Right lung (tissue), 10 donors: ENCODE measurements at places on chromosomes 13 and 19. TPM values are rescaled to one million over a fixed set of nuclear protein-coding genes. Genes with fewer than 3 reads are reported as not detected.

PRR36 gene
- polyA plus RNA-seq: 7.7 TPM

NLRP13 gene
- polyA plus RNA-seq: not detected

ARL11 gene
- polyA plus RNA-seq: 0.86 TPM

CEACAM20 gene
- polyA plus RNA-seq: not detected

ADGRE3 gene
- polyA plus RNA-seq: 0.14 TPM

TSPAN16 gene
- polyA plus RNA-seq: not detected

LRRC63 gene
- 0.37 TPM for polyA plus RNA-seq

DNA sequence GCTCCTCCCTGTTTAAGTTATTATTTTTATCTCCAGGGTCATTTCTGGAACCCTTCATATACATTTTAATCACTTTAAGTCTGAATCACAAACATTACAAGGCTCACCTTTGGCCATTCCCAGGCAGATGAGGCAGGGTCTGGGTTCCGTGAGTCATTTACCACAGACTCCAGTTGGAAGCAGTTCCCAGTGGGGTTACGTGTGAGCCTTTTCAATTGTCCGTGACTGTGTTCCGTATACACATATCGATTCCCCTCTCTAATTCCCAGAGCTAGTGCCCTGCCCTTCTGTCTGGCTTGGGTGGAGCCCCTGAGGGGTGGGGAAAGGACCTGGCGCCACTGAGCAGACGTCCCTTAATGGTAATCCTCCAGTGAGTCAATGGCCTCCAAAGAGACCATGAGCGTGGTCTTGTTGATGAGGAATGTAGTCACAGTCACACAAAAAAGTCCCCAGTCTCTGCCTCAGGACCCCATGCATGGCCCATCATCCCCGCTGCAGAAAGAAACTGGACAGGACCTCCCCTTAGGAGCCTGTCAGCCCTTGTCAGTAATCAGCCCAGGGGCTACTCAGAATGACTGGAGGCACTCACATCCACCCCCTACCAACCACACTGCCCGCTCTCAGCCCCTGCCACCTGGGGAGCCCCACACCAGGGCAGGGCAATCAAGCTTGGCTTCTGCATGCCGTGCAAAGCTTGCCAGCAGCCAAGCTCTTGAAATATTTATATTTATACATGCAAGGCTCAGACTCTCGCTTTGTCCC lies 144.4 kb downstream of the ZIC5 start:
- no peak for DNase-seq

GRCh38 chr19:48290771-48291488 lies 21.0 kb downstream of the ZNF114 start:
- DNase-seq: peak; percentile 88

- DNase-seq: no peak
Measured at GRCh38 chr13:67351114-67351513, 121.0 kb upstream of the PCDH9 start.

DNA sequence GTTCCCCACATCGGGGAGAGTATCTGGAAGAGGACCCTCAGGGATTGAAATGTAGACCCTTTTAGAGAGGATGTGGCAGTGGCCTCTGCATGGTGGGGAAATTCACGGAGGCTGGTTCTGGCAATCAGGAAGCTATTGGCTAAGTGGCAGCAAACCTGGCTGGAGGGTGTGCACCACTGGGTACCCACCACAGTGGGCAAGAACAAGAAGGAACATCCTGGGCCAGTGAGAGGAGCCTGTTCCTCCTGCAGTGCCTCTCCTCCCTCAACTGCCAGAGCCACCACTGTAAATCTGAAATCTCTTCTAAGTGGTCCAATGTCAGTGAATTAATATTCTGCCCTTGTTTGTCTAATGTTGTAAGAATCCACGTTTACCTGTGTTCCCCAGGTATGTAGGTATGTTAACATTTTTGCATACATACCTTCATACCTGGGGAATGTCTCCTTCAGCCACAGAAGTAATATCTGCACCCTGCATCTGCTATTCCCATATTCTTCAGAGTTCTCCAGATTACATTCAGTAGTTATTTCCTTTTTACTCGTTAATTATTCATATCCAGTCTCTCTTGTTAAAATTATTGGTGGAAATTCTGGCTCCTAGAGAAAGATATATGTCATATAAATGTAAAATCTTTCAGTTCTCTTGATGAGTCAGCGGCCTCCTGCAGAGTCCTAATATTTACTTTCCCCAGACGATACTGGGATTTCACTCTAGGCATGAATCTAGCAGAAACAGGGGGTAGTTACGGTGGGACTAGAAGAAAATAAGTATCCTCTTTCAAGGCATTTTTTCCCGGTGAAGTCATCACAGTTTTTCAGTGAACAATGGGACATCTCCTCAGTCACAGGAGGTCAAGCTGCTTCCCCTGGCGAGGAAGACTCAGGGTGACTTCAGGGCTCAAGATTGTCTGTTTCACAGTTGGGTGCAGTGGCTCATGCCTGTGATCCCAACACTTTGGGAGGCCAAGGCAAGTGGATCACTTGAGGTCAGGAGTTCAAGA lies 148.3 kb downstream of the MYO16 start:
- no peak for DNase-seq

DNA sequence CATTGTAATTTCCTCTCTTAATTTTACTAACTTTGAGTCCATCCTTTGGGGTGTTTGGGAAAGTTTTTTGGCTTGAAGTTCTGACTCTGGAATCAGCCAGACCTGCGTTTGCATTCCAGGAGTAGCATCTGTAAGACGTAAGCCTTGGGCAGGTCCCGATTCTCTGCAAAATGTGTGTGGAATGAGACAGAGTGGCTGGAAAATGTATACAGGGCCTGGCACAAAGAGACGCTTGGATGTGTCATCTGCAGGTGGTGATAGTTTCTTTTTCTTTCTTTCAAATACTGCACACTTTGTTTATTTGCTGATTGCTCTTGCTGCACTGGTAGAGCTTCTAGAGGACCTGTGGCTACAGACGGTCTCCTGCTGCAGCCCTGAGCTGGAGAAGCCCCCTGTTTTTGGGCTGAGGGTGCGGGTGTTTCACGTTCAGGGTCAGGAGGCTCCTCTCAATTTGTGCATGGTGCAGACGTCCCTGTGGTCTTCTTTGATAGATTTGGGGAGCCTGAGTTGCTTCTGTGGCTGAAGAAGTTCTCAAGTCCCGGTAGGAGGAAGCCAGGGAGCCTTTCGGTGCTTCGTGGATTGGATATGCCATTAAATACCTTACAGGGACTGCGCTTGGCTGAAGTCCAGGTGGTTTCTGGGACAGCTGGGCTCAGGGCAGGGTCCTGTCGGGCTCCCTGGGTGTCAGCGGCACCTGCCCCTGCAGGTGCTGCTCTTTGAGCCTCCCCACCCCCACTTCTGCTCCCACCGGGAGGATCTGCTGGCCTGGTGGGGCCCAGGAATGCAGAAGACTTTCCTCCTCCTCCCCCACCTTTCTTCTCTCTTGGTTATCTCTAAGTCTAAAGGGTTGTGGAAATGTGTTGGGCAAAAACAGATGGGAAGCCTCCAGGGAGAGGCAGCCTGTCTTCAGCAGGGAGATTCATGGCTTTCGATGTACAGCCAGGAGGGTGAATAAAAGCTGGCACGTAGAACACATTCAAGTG lies 44.0 kb upstream of the GAS6 start:
- DNase-seq: no peak

DNA sequence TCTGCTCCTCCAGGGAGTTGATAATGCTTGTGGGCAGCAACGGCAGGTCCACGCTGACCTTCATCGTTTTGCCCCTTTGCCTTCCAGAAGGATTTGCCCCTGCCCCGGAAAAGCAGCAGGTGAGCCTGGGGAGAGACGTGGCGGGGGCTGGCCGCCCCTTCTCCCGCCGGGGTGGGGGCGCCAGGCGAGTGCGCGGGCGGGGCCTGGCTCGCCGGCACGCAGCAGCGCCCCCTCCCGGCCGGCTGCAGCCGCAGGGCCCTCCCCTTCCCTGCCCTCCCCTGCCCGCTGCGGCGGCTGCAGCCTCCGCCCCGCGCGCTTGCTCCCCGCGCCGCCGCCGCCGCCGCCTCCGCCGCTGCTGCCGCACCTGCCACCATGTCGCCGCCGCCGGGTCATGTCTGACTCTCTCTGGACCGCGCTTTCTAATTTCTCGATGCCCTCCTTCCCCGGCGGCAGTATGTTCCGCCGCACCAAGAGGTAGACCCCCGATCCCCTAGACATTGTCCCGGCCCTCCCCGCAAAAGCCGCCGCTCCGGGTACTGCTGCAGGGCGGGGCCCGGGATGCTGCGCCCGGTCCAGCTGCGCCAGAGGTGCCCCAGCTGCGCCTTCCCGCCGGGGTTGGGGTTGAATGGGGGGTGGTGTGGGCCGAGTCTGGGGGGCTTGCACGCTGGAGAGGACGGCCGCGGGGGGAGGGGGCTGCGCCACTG lies at the start of gene MAST1:
TSS of gene MAST1 (plus strand) at position 334 of the 704 bp plus-strand sequence. CDS start at position 392, 58 bp downstream.
- no peak for DNase-seq

DNA sequence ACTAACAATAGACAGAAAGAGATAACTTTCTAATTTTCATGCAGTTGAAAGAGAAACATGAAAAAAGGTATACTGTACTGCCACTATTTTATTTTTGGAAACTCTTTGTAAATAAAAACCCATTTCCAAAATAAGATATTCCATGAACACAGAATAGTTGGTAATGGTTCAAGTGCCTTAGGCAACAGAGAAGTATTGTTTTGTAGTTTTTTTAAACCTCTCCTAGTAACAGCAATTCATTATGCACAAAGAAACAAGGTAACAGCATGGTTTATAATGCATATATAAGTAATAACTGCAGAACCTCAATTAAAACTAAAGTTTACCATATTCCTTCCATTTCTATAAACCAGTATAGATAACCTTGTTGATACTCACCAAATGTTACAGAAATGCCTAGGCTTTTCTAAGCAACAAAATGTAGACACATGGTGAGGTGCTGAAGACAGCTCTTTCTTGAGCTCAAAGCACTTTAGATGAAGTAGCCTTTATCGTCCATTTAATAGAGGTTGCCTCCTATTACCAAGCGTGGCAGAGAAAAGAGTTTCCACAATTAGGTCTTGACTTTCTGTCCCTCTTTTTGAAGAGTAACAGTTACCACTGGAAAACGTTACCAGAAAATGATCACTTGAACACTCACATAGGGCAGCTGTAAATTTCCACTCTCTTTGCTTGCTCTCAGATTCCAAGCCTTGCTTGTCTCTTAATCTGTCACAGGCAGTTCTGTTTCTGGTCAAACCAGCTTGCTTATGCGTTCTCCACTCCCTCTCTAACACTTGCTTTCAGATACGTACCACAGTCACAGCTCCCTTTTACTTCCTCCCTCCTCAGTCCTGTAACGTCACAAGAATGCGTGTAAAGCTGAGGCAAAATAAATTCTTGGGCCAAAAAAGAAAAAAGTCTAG lies 42.9 kb downstream of the CAB39L start:
- DNase-seq: peak; percentile 57

GRCh38 chr19:29528350-29528945 lies 2.7 kb downstream of the VSTM2B start:
- DNase-seq: peak; percentile 67

GRCh38 chr19:51927859-51928258 lies 587 bp downstream of the ZNF613 start:
- DNase-seq: no peak

DNA sequence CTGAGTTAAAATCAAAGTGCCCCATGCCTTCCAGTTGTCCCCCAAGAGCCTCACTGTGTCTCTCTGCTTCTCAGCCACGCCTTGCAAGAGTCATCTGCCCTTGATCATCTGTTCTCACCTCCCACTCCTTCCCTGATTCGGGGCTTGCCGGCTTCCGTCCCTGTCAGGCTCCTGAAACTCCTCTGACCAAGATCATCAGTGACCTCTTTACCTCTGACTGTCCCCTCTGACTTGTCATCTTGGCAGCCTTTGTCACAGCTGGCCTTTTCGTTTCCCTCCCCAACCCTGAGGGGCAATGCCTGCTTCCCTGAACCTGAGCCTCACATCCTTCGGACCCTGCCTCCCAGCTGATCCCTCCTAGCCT lies 66.3 kb downstream of the MAP4K1 start:
- DNase-seq: no peak

- DNase-seq: no peak
Measured at GRCh38 chr13:106562301-106562700, 5.6 kb downstream of the ARGLU1 start.

DNA sequence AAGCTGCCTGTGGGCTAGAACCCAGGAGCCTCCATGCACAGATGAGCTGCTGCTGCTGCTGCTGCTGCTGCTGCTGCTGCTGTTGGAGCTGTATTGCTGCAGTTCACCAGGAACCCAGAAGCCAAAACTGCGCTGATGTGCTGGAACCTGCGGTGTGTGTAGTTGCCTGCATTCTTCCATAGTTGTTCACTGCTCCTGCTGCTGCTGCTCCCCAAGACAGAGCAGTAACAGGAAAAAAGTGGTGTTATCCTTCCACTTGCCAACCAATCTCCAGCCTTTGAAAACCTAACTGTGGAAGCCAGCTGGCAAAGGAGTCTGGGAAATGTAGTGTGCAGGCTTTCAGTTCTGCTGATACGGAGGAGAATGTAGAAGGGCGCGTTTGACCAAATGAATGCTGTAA lies 37.9 kb downstream of the ARHGAP35 start:
- DNase-seq: peak; percentile 24

- DNase-seq: no peak
Measured at GRCh38 chr13:34467450-34468083, 474.5 kb upstream of the NBEA start.

GRCh38 chr13:94595001-94595949 lies 677 bp downstream of the TGDS start:
- DNase-seq: peak; percentile 26

DNA sequence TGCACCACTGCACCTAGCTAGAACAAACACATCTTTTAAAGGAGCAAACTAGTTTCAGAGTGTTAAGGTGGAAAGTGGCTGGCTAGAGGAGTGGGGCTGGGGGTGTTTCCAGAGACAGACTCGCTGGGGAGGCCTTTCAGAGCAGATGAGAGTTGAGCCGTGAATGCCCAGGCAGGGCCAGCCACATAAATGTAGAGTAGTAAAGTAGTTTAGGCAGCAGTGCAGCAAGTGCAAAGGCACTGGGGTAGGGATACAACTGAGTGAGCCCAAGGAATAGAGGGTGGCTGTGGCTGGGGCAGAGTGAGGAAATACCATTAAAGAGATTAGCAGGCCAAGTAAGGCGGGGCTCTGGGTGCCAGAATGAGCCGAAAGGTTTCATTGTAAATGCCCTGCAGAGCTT lies 72.0 kb downstream of the ALOX5AP start:
- no peak for DNase-seq

DNA sequence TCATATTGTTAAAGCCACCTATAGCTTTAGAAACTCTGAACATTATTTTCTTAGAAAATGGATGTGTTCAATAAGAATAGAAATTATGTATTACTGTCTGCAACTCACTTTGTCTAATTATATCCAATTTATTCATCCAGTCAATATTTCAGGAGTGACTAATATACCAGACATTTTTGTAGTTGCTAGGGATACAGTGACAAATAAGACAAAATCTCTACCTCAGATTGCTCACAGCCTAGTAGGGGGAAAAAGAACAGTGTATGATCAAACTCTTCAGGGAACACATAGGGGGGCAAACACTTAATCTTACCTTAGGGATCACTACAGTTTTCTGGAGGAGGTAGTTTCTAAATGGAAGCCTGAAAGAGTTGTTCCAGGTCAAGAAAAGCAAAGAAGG lies 8.6 kb downstream of the BRCA2 start:
- DNase-seq: no peak

GRCh38 chr19:5503598-5503997 lies 48.4 kb downstream of the ZNRF4 start:
- DNase-seq: no peak
